Activated gamma-delta T cell treated with Interleukin-2 at 50 U/mL for 16 hours (primary cell): ENCODE measurements at places on chromosomes 1 and 21.
A peak's percentile ranks its signal among the peaks of the same experiment; 100 is the strongest.

- no peak for DNase-seq
Measured at GRCh38 chr1:153592748-153593147, 20.2 kb downstream of the S100A16 start.

DNA sequence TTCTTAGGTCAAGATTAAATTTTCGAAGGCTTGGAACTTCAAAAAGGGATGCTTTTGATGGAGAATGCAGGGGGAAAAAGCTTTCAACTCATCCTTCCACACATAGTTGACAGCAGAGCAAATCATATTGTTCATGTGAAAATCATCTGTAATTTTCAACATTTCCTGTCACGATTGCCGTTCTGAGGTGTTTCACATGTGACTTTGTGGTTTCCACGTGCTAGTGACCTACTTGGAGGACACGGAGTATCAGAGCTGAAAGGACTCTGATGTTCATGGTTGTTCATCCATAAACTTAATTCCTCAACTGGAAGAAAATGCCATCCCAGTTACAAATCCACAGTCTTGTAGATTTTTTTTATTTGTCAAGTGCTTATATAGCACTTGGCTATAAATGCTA lies 79.1 kb downstream of the ZP4 start:
- DNase-seq = no peak

DNA sequence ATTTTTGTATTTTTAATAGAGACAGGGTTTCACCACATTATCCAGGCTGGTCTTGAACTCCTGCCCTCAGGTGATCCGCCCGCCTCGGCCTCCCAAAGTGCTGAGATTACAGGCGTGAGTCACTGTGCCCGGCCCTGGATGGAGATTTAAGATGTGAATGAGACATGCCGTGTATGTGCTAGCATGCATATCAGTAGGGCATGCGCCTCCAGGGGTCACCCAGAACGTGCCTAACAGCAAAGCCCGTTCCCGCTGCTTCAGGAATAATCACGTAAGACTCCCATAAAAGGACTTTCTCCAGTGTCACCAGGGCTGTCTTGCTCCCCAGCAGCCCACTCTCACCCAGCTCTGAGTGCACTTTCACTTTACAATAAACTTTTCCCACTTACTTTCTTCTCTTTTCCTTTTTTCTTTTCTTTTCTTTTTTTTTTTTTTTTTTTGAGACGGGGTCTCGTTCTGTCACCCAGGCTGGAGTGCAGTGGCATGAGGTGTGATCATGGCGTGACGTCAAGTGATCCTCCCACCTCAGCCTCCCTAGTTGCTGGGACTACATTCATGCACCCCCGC lies 46.9 kb upstream of the DISP3 start:
- DNase-seq = no peak

DNA sequence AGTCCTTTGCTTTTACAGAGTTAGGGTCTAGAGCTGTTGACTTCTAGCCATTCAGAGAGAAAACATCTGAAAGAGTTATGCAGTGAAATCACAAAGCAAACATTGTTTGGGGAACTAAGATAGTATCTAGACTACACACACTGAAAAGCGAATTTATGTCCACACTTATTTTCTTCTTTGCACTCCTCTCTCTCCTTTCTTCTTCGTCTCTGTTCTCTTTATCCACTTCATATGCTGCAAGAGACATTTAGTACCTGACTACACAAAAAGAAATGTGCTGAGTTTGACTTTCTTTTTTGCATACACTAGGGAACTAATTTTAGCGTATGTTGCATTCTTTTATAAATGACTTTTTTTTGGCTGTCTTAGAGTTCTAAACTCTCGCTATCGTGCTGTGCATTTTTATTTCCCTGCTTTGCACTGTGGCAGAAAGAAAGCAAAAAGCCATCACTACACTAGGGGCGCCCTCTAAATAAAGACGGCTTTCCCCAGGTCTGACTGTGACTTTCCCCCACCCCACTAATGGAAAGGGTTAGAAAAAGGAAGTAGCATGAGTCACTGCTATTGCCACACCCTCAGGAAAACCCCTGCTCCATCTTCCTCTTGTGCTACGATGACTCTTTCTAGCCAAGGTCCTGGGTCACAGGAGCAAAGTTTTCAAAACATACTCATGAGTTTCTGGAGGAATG lies 65.7 kb downstream of the MAP3K7CL start:
- peak; percentile 7 for DNase-seq

DNA sequence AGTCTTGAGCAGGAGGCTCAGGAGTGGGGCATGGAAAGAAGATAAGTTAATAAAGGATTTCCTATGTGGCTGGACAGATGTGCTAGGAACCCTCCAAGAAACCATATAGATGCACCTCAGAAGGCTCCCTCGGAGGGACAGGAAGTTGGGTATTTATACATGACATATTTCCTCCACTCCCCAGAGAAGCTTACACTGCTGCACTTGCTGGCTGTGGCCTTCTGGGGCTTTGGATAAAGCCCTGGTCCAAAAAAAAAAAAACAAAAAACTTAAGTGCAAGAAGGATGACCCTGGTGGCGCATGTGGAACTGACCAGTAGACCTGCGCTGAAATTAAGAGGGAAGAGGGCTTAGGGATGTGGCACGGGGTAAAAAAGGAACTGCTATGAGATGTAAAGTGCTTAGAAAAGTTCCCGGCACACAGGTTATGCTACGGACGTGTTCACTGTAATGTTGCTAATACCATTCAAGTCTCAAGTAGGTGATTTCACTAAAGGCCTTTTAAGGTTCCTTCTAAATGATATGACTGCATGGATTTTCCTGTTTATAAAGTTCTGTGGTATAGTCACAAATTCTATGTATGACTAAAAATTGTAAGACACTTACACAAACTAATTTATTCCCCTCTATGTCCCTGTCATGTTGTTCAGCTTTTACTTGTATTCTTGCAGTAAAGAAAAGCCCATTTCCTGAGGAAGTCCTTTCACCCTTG lies 253.6 kb downstream of the HMCN1 start:
- DNase-seq = no peak

GRCh38 chr1:21311016-21311415 lies 20.8 kb upstream of the ECE1 start:
- no peak for DNase-seq

DNA sequence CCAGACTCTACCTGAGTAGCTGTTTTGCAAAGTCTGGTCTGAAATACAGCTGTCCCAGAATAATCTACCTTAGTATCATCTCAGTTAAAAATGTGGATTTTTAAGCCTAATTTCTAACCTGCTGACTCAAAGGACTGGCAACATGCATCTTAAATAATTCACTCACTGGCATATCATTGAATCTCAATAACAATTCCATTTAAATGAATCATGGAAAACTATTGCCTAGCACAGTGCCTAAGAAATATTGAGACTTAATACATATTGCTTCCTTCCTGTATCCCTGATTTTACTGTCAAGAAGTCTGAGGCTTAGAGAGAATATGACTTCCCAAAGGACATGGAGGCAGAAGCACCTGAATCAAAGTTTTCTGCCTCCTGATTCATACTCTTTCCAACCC lies 3.1 kb downstream of the CCDC190 start:
- DNase-seq = no peak

DNA sequence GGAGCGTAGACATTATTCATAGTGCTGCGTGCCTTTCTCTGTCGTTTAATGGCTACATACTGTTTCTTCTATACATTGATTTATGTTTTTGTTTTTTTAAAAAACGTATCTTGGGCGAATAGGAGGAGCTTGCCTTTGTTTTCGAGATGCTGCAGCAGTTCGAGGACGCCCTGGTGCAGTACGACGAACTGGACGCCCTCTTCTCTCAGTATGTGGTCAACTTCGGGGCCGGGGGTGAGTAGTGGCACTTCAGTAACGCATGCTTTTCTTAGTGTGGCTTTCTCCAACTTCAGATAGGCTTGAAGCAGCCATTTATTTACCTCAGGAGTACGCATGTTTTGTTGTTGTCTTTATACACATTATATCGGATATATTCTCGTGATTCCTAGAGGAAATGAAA lies 46.9 kb downstream of the TRAPPC10 start:
- no peak for DNase-seq

DNA sequence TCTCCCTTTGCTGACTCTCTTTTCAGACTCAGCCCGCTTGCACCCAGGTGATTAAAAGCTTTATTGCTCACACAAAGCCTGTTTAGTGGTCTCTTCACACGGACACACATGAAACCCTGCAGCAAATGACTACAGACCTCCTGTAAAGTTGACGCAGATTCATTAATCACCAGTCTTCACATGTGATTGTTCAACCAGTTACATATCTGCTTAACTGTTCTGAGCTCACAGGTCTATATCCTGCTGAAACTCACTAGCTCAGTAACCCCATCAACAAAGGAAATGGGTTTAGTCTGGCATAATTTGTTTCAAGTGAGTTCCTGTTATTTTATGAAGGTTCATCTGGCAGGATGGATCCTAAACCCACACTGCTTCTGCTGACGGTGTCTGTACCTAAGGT lies 68.4 kb upstream of the GJA8 start:
- no peak for DNase-seq

DNA sequence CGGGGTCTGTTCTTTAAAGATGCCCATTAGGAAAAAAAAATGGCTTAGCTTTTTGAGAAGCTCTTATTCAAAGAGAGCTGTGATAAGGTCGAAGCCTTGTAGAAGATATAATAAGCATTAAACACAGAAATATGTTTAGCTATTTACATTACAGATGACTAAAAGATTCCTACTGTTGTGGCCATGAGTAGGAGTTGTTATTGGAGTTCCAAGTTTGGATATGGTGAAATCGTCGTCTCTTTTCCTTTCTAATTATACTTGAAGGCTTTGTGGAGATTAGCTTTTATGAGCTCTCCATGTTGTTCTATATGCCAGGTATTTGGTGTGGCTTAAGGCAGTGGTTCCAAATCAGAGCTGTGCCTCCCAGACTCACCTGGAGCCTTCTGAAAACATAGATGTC lies 79.9 kb upstream of the LAMC2 start:
- DNase-seq = no peak

DNA sequence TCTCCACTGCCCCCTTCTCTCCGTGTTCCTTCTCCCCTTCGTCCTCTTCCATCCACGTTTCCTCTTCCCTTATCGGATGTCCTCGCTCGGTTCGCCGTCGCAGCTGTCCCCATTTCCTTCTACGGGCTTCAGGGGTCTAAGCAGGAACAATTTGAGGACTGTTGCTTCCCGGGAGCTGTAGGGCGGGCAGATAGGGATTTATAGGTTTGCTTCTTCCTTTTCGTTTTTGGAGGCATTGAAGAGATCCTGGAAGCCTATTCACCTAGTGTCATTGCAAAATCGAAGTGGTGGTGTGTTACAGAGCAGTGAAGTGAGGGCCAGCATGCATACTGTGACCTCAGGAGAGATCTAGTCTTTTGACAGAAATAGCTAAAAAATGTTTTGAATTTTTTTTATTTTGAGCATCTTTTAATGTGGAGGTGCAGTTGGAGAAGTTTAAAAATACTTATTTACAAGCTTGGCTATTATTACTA lies 897 bp downstream of the ZYG11B start:
- DNase-seq = no peak
